ENCODE measurements at places on chromosomes 12 and 14. TPM values are rescaled to one million over a fixed set of nuclear protein-coding genes. Genes with fewer than 3 reads are reported as not detected.

The NID2 gene
- 9.9 TPM for total RNA-seq

DNA sequence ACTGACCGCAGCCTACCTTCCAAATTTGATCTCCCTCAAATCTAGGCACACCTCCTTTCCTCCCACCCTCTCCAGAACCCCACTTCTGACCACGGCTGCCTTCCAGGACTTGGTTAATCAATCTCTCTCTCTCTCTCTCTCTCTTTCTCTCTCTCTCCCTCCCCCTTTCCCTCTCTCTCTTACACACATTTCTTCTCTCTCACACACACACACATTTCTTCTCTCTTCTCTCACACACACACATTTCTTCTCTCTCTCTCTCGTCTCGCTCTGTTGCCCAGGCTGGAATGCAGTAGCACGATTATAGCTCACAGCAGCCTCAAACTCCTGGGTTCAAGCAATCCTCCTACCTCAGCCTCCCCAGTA, 521 bp upstream of the GMFB start:
- DNase-seq = no peak

- DNase-seq = peak; percentile 60
Measured at GRCh38 chr12:53173085-53173715, 7.3 kb upstream of the ZNF740 start.

The FAR2 gene
- 21.9 TPM for total RNA-seq

- DNase-seq = no peak
Measured at GRCh38 chr14:64536488-64537245, 3.9 kb upstream of the HSPA2 start.

- DNase-seq = no peak
Measured at GRCh38 chr14:97005934-97006333, 208.8 kb downstream of the VRK1 start.

DNA sequence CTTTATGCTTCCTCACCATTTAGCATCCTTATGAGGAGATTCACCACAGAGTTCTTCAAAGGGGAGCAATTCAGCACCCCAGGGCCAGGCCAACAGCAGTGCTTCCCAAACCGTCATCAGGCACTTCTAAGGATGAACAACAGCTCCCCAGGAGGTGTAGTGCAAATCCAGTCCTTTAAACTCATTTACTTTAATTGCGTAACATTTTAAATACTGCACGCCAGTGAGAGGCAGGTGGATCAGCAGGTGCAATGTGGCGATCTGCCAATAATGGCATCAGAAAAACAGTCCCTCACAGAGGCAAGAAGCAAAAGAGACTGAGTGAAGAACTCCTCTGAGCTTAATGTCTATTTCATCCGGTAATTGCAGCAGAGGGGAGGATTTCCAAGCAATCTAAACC, 770.9 kb upstream of the FOXG1 start:
- DNase-seq = no peak

The TAS2R42 gene
- total RNA-seq = not detected

- DNase-seq = no peak
Measured at GRCh38 chr12:67546746-67547145, 101.8 kb upstream of the DYRK2 start.

The MMP17 gene
- total RNA-seq = 3.1 TPM

Measured in Daoy (cell line).